ENCODE measurements at places on chromosomes 7 and 10.

DNA sequence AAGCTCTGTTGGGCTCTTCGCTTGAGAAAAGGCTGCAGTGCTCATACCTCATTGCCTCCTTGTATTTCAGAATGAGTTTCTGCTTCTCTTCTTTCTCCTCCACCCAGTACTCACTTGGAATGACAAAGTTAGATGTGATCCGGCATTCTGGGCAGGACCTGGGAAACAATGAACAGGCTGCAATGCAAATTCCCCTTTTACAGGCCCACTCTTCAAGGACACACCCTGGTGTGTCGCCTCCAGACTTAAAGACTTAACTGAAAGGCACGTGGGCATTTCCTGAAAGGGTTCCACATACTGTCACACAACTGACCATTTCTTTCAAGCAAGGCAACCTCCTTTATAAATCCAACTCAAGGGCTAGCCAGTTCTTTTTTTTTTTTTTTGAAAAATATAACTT lies 23.6 kb downstream of the MKRN1 start:
- no peak for DNase-seq

DNA sequence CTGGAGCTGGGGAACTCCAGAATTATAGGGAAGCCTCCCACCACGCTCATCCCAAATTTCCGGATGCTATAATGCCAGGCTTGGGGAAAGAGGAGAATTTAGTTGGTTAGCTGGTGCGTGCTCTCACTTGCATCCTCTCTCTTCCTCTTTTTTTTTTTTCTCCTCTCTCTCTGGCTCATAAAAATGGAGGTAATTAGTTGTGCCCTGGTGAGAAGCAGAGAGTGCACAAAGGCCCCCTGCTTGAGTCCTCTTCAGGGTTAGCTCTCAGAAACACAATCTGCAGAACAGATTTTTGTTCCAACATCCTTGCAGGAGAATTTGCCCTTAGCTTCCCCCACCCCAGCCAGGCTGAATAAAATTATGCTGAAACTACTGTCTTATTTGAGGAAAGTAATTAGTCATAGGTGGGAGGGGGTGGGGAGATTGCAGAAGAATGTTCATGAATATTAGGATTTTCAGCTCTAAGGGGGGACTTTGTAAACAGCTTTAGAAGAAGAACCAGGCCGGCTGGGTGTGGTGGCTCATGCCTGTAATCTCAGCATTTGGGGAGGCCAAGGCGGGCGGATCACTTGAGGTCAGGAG lies 7.6 kb downstream of the SERPINE1 start:
- DNase-seq, result no peak

DNA sequence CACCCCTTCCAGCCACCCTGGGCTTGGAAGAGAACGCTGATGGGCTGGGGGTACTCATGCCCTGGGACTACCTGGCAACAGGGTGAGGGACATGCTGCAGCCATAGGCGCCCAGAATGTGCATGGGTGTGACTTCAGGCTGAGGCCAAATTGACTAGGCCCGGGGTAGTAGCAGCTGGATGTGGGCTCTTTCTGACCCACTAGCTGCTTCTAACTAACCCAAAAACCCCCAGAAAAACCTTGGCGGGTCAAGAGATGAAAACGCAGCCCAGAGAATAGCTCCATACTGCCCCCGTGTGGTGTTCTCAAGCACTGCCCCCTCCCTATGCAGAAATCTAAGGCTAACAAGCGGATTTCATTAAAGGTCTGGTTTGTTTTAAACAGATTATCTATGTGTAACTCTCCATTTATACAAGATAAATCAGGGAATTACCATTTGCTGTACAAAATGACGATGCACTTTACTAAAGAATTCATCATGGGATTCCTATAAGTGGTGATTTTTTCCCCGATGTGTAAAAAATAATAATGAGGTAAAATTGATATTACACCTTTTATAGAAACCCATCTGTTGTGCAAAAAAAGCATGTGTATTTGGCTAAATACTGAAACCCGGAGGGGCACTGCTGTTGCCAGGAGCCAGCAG lies 4.2 kb downstream of the SMARCD3 start:
- peak; percentile 63 for DNase-seq

DNA sequence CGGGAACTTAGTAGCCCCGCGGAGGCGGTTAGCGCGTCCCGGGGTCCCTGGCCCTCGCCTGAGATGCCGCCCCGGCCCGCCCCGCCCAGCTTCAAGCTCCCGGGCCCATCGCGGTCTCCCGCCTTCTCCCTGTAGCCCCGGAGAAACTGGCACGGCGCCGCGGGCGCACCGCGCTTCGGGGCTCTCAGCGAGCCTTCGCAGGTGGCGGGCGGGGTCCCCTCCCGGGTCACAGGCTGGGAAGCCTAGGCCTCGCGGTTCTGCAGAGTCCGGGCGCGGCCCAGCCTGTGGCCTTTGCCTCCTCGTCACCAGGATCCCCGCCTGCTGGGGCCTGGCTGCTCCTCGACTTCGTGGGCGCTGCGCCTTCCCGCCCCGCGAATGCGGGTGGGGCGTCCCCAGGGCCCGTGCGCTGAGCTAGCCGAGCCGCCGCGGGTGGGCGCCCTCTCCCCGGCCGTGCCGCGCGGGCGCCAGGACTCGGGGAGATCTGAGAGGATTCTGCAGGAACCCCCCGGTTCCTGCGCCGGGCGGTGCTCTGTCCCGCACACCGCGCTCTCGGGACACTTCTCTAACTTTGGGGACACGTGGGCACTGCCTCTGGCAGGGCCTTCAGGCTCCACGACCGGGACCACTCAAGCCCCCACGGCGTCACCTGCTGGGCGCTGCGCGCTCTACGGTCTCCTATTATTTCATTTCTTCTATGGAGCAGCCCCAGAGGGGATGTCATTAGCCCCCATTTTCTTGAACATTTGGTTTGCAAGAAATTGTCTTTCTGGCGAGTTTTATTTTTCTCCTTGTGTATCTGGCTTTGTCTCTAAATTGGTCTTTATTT lies 682 bp upstream of the RGS10 start:
- peak; percentile 76 for DNase-seq

GRCh38 chr7:116399819-116400218 lies 99.7 kb upstream of the CAV2 start:
- DNase-seq, result no peak
